ENCODE measurements at places on chromosomes 13 and 19.

- no peak for DNase-seq
These were observed 34.2 kb downstream of the COMP start for GRCh38 chr19:18756896-18757295.

DNA sequence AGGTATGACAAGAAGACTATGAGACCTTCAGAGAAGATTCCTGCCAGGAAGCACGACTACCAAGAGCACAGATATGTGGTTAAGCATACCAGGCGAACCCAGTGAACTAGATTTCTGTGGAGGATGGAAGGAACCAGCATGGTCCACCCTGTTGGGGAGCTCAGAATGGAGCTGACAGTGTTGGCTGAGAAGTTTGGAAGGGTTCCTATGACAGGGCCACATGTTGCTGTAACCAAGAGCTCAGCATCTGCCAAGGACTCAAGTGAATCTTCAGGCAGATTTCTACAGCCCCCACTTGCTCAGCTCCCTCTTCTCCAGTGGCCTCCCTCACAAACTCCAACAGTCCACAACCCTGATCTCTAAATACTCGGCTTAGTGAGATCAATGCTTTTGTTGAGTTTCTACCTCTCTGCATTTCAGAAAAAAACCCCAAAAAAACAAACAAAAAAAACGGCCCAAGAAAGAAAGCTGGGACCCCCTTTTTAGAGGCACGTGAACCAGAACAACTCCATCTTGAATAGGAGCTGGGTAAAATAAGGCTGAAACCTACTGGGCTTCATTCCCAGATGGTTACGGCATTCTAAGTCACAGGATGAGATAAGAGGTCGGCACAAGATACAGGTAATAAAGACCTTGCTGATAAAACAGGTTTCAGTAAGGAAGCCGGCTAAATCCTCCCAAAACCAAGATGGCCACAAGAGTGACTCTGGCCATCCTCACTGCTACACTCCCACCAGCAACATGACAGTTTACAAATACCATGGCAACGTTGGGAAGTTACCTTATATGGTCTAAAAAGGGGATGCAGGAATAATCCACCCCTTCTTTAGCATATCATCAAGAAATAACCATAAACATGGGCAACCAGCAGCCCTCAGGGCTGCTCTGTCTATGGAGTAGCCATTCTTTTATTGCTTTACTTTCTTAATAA, 691.1 kb downstream of the UQCRFS1 start:
- DNase-seq: no peak

DNA sequence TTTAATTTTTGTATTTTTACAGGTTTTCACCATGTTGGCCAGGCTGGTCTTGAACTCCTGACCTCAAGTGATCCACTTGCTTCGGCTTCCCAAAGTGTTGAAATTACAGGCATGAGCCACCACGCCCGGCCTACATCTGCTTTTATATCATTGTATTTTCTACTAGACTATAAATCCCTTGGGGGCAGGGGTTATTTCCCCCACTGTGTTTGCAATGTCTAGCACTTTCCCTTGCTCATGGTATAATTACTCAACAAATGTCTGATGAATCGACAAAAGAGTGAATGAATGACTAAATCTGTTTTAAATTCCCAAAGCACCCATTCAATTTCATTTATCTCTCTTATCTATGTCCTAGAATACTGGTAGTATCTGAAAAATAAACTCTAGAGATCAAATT, 244.5 kb upstream of the CSNK1A1L start:
- no peak for DNase-seq

DNA sequence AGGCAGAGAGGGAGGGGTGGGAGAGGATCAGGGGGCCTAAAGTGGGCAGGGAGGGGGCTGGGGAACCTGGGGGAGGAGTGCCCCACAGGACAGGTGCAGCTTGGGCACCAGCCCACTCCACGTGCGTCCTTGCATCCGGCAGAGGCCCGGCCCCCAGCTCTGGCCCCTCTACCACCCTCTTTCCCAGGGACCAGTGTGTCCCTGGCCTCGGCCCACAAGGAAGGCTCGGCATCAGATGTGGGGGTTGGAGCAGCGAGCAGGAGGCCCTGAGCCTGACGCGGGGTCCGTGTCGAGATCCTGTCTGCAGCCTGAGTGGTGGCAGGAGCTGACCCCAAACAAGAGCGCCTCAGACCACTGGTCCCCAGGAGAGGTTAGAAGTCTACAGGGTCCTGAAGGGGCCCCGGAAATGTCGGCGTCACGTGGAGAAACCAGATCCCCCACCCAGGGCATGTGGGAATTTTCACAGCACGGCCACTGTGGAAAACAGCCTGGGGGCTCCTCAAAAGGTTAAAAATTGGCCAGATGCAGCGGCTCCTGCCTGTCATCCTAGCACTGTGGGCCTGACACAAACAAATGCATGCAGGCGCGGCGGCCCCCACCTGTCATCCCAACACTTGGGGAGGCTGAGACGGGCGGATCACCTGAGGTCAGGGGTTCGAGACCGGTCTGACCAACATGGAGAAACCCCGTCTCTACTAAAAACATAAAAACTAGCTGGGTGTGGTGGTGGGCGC, 21.5 kb downstream of the SHC2 start:
- no peak for DNase-seq

DNA sequence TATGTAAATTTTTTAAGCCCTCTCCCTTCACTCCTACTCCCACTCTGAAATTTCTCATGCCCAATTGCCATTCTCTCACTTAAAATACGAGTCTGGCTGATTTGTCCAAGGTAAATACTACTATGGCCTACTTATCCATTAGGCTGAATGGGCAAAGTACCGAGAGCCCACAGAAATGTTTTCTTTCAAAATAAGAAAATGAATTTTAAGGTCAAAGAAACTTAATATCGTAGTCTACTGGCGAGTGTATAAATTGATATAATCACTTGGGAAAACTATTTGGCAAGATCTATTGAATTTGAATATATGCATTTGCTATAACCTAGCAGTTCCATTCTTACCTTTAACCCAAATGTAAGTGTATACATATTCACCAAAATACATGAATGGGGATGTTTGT, 32.7 kb downstream of the ZNF45 start:
- no peak for DNase-seq

DNA sequence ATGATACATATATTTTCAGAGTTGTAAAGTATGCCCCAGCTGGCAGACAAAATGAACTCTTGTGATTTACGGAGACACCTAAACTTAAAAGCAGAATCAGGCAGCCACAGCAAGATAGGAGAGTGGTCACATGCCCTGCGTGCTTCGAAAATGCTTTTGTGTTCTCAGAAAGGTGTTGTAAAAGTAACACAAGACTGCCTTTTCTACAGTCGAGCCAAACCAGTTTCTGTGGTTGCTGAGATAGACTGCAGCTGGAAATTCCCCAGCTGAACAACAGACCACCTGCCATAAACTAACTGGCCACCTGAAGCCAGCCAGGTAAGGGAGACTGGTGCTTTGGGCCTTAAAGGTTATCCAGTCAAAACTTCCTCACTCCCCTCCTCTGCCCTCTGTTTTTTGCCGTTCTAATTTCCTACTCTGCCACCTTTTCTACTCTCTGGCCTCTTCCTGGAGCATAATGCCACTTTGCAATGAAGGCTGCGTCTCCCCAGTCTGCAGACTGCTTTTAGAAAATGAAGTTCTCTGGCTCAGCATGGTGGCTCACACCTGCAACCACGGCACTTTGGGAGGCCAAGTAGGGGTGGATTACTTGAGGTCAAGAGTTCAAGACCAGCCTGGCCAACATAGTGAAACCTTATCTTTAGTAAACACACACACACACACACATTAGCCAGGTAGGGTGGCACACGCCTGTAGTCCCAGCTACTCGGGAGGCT, 381.2 kb upstream of the SLITRK1 start:
- DNase-seq: no peak

- DNase-seq: no peak
These were observed 589 bp downstream of the ZBTB45 start for GRCh38 chr19:58519087-58519354.

GRCh38 chr19:2952953-2953481, 8.2 kb upstream of the ZNF77 start:
- DNase-seq: no peak

GRCh38 chr13:112804374-112804773, 114.5 kb downstream of the ATP11A start:
- DNase-seq: no peak

- DNase-seq: peak; percentile 33
These were observed 1315.8 kb downstream of the EFNB2 start for GRCh38 chr13:105219651-105220050.

DNA sequence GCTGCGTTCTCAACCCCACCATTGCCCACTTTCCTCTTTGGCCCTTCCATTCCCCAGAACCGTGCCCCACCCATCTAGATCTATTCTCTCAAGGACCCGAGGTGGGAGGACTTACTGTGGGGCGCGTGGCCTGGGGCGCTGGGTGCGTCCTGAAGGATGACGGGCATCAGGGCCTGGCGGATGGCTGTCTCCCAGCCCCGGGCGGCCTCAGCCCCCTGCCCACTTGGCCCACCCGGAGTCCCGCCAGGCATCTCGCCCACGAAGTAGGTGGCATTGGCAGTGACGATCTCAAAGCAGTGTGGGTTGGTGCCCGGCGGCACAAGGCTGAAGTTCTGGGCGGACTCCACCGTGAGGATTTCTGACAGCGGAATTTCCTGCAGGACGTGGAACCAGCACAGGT, 23.2 kb downstream of the PRKD2 start:
- DNase-seq: no peak

DNA sequence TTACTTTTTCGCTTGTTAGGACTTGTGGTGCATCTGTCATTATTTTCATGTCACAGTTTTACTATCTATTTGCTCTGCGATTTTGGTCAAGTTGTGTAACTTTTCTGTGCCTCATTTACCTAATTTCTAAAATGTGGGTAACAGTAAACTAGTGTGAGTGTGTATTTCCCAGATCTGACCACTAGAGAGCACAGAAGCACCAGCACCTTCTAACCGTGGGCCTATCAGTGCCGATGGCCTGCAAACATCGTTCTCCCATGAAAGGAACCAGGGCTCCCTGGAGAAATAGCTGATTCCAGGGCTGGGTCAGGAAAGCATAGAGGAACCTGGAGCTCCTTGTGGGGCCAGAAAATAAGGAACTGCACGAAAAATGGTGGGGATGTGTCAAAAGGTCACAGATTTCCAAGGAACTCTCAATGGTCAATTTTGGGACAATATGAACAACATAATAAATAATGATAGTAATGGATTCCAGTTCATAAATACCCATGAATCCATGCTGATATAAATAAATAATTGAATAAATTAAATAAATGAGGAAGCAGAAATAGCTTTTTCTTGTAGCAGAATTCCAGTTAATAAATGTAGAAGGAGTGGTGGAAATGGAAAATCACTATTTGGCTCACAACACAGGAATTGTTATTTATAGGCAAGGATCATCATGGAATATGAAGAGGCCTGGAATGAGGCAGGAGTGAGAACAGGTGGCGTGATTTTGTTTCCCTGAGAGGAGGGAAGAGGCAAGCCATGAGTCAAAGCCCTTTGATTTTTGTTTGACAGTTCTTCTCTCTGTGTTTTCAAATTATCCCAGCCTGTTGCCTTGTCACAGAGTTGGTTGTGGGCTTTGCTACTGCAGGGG, 31.1 kb downstream of the CEACAM8 start:
- peak; percentile 23 for DNase-seq

- DNase-seq: no peak
These were observed 1672.6 kb upstream of the PCDH20 start for GRCh38 chr13:63088226-63088625.

- no peak for DNase-seq
These were observed 4.0 kb downstream of the CACNA1A start for GRCh38 chr19:13502231-13502630.

GRCh38 chr13:73417012-73417615, 358.3 kb downstream of the KLF5 start:
- no peak for DNase-seq

DNA sequence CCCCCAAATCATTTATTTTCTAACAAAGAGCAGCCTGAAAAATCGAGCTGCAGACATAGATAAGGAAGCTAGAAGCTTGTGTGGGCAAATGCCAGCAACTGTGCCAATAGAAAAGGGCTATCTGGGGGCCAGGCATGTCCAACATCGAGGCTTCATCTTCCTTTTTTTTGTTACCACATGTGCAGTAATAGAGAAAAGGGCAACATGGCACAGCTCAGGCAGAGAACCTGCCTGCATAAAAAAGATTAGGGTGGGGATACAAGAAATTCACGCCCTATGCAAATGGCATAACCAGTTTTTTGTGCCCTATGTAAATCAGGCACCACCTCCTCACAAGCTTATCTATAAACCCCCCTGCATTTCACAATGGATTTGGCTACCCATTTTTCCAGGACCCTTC, 60.4 kb upstream of the ABCC4 start:
- no peak for DNase-seq

- DNase-seq: no peak
These were observed 15.3 kb downstream of the TNFSF14 start for GRCh38 chr19:6654347-6655310.

GRCh38 chr19:47036097-47036651, 12.2 kb downstream of the TMEM160 start:
- DNase-seq: no peak

DNA sequence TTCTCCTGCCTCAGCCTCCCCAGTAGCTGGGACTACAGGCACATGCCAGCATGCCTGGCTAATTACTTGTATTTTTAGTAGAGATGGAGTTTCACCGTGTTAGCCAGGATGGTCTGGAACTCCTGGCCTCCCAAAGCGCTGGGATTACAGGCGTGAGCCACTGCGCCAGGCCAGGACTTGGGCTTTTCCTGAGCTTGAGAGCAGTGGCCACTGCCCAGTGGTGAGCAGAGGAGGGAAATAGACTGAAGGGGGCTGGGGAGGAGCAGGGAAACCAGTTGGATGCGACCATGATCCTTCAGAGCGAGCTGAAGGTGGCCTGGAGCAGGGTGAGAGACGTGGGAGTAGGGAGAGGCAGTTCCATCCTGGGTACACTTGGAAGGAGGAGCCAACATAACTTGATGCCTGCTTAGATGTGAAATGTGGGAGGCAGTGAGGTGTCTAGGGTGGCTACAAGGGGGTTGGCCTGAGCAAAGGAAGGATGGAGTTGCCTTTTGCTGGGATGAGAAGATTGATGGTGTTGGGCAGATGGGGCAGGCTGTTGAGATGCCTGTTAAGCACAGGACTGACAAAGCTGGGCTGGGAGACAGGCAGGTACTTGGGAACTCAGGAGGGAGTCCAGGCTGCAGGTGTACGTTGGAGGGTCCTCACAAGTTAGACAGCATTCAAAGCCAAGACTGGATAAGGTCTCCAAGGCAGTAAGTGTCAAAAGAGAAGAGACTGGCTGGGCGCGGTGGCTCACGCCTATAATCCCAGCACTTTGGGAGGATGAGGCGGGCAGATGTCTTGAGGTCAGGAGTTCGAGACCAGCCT, 31.8 kb downstream of the KCTD15 start:
- DNase-seq: no peak

All from HS-5 (cell line).